ENCODE measurements at places on chromosomes 2 and 18.
A peak's percentile ranks its signal among the peaks of the same experiment; 100 is the strongest.

- DNase-seq = peak; percentile 62
Measured at GRCh38 chr2:40448476-40449079, 3.3 kb downstream of the SLC8A1 start.

- DNase-seq = no peak
Measured at GRCh38 chr2:173611121-173611520, 256.4 kb downstream of the CDCA7 start.

GRCh38 chr18:5294457-5295230, 882 bp downstream of the ZBTB14 start:
- DNase-seq = peak; percentile 66

DNA sequence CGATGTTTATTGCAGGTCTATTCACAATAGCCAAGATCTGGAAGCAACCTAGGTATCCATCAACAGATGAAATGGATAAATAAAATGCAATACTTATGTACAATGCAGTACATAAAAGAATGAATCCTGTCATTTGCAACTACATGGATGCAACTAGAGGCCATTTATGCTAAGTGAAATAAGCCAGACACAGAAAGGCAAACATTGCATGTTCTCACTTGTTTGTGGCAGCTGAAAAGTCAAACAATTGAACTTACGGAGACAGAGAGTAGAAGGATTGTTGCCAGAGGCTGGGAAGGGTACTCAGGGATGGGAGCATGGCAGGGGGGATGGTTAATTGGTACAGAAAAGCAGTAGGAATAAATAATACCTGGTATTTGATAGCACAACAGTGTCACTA, 563.9 kb downstream of the TMX3 start:
- no peak for DNase-seq

GRCh38 chr2:102417946-102418345, 5.0 kb upstream of the IL18RAP start:
- no peak for DNase-seq

DNA sequence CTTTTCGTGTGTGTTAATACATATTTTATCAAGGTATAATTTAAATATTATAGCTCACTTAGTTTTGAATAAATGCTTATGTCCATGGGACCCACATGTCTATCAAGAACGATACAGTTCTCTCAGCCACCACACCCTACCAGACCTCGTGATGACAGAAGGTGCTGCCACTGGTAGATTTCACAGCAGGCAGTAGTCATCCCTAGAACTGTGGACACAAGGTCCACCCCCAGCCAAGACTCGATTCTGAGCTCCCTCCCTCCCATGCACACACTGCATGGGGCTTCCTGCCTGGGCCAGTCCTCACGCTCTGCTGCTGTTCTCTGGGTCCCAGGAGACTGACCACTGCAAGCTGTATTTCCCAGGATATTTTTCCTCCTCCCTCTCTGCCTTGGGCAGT, 26.5 kb upstream of the CREB1 start:
- DNase-seq = no peak

- peak; percentile 73 for DNase-seq
Measured at GRCh38 chr18:22683196-22683676, 249.9 kb upstream of the RBBP8 start.

- DNase-seq = no peak
Measured at GRCh38 chr2:48870503-48870902, 115.0 kb upstream of the LHCGR start.

DNA sequence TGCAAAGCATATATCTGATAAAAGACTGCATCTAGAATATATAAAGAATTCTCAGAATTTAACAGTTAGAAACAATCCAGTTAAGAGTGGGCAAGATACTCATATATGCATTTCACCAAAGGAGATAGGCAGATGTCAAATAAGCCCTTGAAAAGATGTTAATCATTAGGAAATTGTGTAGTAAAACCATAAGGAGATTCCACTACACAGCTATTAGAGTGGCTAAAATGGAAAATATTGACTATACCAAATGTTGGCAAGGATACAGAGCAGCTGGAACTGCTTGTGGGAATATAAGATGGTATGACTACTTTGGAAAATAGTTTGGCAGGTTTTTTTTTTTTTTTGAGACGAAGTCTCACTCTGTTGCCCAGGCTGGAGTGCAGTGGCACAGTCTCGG, 59.5 kb downstream of the CAB39 start:
- DNase-seq = no peak
